Activated naive CD8-positive, alpha-beta T cell treated with anti-CD3 and anti-CD28 coated beads for 36 hours (primary cell): ENCODE measurements at places on chromosomes 12 and 14.

DNA sequence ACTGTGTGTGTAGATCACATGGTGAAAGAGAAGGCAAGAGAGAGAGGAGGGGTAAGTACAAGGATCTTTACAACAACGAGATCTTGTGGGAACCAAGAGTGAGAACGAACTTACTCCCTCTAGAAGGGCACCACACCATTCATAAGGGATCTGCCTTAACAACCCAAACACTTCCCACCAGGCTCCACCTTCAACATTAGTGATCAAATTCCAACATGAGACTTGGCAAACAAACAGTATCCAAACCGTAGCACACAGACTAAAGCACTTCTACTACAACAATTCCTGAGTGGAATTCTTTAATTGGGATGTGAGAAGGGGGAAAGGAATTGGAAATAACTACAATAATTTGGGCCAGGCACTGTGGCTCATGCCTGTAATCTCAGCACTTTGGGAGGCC lies 35.0 kb upstream of the ESR2 start:
- H3K27me3 ChIP-seq, result no peaks in the 10 kb centered on the region
- no peaks in the 10 kb centered on the region for H3K4me1 ChIP-seq
- peaks cover 5% of the 10 kb centered on the region for H3K36me3 ChIP-seq
- DNase-seq, result no peak
- H3K27ac ChIP-seq, result no peak overlapping the region

- peaks cover 63% of the 10 kb centered on the region for H3K27me3 ChIP-seq
- no peak for DNase-seq
- H3K27ac ChIP-seq, result no peak overlapping the region
- no peak overlapping the region for H3K4me3 ChIP-seq
Measured at GRCh38 chr14:88552876-88553275, 1.9 kb downstream of the PTPN21 start.

- no peak overlapping the region for H3K27ac ChIP-seq
- no peak overlapping the region for H3K4me3 ChIP-seq
- peaks cover 12% of the 10 kb centered on the region for H3K27me3 ChIP-seq
- no peaks in the 10 kb centered on the region for H3K36me3 ChIP-seq
Measured at GRCh38 chr12:117857632-117858612, 110.9 kb downstream of the KSR2 start.

GRCh38 chr12:91937706-91938105 lies 207.9 kb downstream of the BTG1 start:
- H3K4me3 ChIP-seq, result no peak overlapping the region
- DNase-seq, result no peak
- H3K4me1 ChIP-seq, result peaks cover 6% of the 10 kb centered on the region
- H3K27me3 ChIP-seq, result no peaks in the 10 kb centered on the region

- no peak overlapping the region for H3K4me3 ChIP-seq
- H3K36me3 ChIP-seq, result no peaks in the 10 kb centered on the region
- no peak for DNase-seq
- H3K4me1 ChIP-seq, result no peaks in the 10 kb centered on the region
Measured at GRCh38 chr12:32419520-32419960, 20.2 kb downstream of the FGD4 start.

- H3K4me1 ChIP-seq, result peaks cover 7% of the 10 kb centered on the region
Measured at GRCh38 chr12:27109334-27110028, 27.1 kb upstream of the C12orf71 start.

DNA sequence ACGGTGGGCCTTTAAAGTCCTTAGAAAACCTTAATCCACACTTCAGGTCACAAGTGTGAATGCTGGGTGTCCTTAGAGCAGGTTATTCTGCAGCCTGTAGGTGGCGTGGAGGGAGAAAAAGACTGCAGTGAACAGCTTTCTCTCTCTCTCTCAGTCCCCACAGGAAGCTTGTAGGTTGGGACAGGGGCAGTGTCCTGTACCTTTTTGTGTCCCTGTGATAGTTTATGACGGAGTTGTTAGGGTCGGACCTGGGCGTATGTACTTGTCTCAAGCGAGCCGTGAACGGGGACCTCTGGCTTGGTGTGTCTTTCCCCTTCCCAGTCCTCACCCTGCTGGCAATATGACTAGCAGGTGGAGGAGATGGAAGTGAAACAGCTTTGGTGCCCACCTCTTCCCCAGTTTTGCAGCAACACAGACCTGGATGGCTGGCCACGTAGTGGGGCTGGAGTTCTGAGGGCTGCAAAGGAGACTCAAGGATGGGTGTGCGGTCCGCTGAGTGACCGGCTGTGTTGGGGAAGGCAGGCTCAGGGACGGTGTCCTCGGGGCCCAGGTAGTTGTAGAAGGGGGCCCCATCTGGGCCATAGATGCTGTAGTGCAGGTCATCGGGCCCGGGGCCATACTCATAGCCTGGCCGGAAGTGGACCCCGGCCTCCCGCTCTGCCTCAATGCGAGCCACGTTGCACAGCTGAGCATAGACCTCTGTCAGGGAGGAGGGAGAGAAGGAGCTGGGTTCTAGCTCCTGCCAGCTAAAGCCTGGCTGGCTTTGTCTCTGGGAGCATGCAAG lies 8.9 kb downstream of the ISCA2 start:
- no peak overlapping the region for H3K27ac ChIP-seq
- H3K4me1 ChIP-seq, result peaks cover under 1% of the 10 kb centered on the region
- no peaks in the 10 kb centered on the region for H3K36me3 ChIP-seq
- H3K27me3 ChIP-seq, result peaks cover 3% of the 10 kb centered on the region
- no peak overlapping the region for H3K4me3 ChIP-seq

GRCh38 chr14:36402867-36403266 lies 82.4 kb upstream of the MBIP start:
- no peak overlapping the region for H3K4me3 ChIP-seq
- no peaks in the 10 kb centered on the region for H3K36me3 ChIP-seq
- peaks cover 6% of the 10 kb centered on the region for H3K27me3 ChIP-seq
- H3K4me1 ChIP-seq, result no peaks in the 10 kb centered on the region
- no peak for DNase-seq

GRCh38 chr12:3554371-3555115 lies 63.5 kb downstream of the PRMT8 start:
- no peak for DNase-seq
- H3K27me3 ChIP-seq, result peaks cover 3% of the 10 kb centered on the region
- H3K27ac ChIP-seq, result no peak overlapping the region
- H3K4me3 ChIP-seq, result no peak overlapping the region
- no peaks in the 10 kb centered on the region for H3K36me3 ChIP-seq
- no peaks in the 10 kb centered on the region for H3K4me1 ChIP-seq

GRCh38 chr12:67433385-67434175 lies 164.4 kb downstream of the CAND1 start:
- H3K27me3 ChIP-seq, result no peaks in the 10 kb centered on the region
- H3K4me1 ChIP-seq, result peaks cover 9% of the 10 kb centered on the region
- H3K36me3 ChIP-seq, result no peaks in the 10 kb centered on the region
- H3K4me3 ChIP-seq, result no peak overlapping the region
- no peak for DNase-seq

DNA sequence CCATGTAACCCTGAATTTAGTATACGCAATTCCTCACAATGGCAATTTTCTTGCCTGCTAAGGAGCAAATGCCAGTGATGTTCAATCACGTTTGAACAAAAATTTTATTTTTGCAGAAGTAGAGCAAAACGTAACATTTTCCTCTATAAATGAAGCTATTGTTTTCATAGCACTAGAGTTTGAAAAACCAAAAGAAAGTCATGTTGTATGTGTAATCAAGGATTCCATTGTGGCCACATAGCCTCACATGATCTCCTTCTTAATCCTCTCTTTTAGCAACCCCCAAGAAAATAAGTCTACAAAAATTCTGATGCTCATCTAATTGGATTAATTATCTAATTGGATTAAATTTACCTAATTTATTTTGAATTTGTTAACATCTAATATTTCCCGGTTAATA lies 1217.4 kb upstream of the FLRT2 start:
- H3K36me3 ChIP-seq, result no peaks in the 10 kb centered on the region
- DNase-seq, result no peak
- no peak overlapping the region for H3K4me3 ChIP-seq

DNA sequence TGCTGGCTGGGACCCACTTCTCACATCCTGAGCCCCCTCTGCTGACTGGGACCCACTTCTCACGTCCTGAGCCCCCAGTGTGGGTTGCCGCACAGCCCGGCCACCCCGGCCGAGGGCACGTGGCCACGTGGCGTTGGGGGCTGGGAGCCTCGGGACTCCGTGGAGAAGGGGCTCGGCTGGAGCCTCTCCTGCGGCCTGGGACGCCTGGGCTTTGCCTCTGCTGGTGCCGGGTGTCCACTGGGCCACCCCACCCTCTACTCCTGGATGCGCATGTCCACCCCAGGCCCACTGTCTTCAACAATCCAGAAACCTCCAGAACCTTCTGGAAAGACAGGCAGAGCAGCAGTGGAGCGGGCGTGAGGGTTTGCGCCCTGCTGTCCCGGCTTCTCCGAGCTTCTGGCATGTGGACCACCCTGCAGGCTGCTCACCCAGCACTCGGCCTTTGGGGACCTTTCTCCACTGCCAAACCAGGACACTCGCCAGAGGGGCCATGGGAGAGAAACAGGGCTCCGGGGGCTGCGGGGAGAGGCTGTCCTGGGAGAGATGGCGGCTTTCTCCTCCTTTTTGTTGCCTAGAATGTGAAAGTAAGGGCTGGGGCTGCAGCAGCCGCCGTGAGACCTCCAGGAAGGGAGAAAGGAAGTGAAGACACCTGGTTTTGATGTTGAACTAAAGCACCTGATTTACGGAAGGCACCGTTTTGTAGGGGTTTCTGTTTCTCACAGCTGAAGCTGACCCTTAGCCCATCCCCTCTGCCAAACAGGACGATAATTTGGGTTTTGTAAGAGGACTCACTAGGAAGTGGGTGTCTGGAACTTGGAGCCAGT lies 30.0 kb downstream of the NOC4L start:
- H3K27me3 ChIP-seq, result peaks cover 19% of the 10 kb centered on the region
- no peaks in the 10 kb centered on the region for H3K36me3 ChIP-seq
- H3K4me1 ChIP-seq, result peaks cover 27% of the 10 kb centered on the region
- peak overlapping the region; percentile 51 for H3K27ac ChIP-seq
- no peak overlapping the region for H3K4me3 ChIP-seq
- no peak for DNase-seq

GRCh38 chr12:65294641-65295262 lies 16.3 kb downstream of the MSRB3 start:
- H3K4me1 ChIP-seq, result no peaks in the 10 kb centered on the region
- DNase-seq, result no peak
- peaks cover 16% of the 10 kb centered on the region for H3K27me3 ChIP-seq
- H3K27ac ChIP-seq, result no peak overlapping the region
